Fibroblast of skin of right biceps (primary cell): ENCODE measurements at places on chromosomes 3 and 15.
A peak's percentile ranks its signal among the peaks of the same experiment; 100 is the strongest.

GRCh38 chr3:31226346-31226745 lies 306.4 kb upstream of the STT3B start:
- DNase-seq = no peak

- no peak for DNase-seq
Measured at GRCh38 chr3:17059989-17060550, 175.3 kb downstream of the PLCL2 start.

DNA sequence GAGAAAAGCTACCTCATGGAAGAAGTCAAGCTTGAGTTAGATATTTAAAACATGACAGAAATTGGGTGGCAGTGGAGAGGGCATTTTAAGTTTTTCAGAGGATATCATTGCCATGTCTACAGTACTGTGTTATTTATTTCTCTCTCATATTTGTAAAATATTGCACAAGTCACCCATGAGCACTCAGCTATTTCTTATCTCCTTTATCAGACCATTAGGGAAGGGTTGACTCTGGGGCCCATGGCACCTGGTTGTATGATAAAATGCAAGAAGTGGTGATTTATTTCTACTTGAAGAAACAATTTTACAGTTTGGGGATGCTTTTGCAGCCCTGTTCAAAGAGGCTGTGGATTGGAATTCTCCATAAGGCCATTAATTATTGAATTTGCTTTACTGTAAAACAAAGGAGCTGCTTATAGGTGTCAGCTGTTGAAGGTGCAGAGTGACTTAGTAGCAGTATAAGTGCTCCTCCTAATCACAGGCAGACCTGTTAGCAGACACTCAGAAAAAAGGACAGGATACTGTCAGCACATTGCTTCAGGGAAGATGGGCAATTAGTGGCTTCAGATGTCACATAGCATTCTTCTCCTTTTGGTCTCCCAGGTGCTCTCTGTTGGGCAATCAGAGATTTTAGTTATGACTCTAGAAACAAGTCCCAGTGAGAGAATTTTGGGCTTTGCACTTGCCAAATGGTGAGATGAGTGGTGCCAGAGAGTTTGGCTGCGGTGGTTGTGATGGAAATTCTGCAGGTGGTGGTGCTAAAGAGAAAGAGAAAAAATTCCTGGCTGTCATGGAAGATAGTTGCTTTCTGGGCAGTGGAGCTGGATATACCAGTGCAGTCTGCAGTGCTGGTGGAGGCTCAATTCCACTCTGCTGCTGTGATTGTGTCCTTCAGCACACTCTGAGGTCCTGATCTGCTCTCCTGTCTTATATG lies 129.7 kb upstream of the ROPN1 start:
- no peak for DNase-seq

DNA sequence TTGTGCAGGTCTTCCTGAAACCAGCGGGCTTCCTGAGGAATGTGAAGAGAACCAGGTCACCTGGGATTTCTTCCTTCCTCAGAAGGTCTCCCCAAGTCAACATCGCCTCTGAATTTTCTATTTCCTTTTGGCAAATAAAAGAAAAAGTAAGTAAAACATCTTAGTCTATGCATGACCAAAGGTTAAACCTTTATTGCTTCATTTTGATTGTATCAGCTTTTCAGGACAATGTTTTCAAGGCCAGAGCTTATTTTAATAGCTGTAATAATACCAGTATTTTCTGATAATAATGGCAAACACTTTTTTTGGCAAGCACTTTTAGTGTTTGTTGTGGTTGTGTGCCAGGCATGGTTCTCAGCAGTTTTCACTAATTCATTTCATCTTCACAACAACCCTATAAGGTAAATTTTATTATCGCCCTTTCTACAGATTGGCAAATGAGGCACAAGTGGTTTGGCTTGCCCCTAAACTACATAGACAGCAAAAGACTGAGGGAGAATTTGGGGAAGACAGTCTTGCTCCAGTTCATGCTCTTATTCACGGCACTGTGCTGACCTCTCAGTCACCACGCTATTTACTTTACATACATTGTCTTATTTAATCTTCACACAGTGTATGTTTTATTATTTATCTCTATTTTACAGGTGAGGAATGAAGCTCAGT lies 110.4 kb downstream of the RPL22L1 start:
- DNase-seq = no peak

- DNase-seq = peak; percentile 52
Measured at GRCh38 chr3:186930641-186931531, 560 bp downstream of the ST6GAL1 start.

- DNase-seq = no peak
Measured at GRCh38 chr15:32091505-32092380, 61.4 kb downstream of the CHRNA7 start.
